ENCODE measurements at places on chromosomes 4 and X. TPM values are rescaled to one million over a fixed set of nuclear protein-coding genes. Genes with fewer than 3 reads are reported as not detected.

GRCh38 chr4:138310498-138310897, 68.3 kb upstream of the SLC7A11 start:
- DNase-seq: no peak

GRCh38 chr4:147779451-147779850, 47.6 kb downstream of the ARHGAP10 start:
- DNase-seq: no peak

DNA sequence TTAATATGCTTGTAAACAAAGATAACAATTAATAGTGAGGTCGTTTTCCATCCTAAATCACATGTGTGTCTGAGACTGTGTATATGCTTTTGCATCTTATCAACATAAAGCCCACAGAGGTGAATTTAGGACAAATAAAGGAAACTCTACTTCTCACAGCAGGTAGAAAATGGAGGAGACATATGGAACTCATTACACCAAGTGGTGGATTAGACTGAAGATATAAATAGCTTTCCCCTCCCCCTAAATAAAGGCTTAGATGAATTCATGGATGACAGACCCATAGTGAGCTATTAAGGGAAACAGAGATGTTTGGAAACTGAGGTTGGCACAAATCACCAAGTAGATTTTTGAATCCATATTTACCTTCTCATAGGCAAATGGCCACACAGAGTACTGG, 79.7 kb downstream of the GRIA3 start:
- DNase-seq: no peak

- no peak for DNase-seq
Observed at GRCh38 chrX:9842541-9842940, 56.3 kb downstream of the SHROOM2 start.

- DNase-seq: no peak
Observed at GRCh38 chr4:136931781-136932180, 600.5 kb downstream of the PCDH18 start.

Gene BST1
- not detected for total RNA-seq

Gene MAGEA12
- total RNA-seq: not detected

Gene DUSP9
- not detected for total RNA-seq

Gene PPP1R3F
- 20.4 TPM for total RNA-seq

All from stomach (tissue), 19 donors.